Brain microvascular endothelial cell (primary cell): ENCODE measurements at places on chromosomes 12 and 14.

DNA sequence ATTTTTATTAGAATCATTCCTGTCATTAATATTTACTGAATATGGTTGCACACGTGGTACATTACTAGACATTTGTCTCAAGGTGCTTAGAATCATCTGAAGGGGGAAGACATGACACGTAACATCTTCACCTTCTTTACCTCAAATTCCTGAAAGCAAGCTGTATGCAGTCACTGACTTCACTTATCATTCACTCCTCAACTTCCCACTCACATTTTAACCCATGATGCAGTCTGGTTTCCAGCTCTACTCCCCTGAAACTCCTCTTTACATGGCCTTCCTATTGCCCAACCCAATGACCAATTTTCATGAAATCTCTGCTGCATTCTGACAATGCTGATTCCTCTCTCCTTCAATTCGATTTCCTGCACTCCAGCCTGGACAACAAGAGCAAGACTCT, 5.8 kb upstream of the PSMC6 start:
- no peak for DNase-seq

DNA sequence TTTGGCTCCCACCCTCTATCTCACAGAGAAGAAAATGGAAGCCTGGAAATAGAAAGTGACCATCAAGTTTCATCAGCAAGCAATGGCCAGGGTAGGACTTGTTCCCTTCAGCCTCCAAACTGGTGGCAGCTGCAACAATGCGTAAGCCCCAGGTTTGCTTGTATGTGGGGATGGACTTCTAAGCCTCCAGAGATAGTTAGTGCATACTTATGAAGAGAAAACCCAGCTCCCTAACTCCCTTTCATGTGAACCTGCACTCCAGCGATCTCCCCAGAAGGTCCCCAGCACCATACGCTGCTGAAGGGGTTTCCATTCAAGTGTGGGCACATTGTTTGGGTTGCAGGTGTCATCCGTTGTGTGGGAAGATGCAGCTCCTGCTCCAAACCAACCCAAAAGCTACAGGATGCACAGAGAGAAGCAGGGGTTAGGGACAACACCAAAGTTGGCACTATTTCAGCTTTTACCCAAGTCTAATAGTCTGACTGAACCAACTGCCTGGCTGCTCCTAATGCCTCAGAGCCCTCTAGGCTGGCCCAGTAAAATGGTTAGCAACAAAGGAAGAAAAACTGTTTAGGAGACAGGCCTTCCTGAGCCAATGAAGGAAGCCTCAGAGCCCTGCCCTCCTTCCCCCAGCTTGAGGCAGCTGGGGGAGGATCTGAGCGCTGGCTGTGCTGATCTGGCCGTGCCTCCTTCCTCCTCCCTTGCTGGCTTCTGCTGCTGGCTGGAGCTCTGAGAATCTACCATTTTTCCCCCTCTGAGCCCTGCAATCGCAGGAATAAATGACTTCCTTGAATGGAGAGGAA, 12.3 kb downstream of the ZFP36L1 start:
- DNase-seq = no peak

DNA sequence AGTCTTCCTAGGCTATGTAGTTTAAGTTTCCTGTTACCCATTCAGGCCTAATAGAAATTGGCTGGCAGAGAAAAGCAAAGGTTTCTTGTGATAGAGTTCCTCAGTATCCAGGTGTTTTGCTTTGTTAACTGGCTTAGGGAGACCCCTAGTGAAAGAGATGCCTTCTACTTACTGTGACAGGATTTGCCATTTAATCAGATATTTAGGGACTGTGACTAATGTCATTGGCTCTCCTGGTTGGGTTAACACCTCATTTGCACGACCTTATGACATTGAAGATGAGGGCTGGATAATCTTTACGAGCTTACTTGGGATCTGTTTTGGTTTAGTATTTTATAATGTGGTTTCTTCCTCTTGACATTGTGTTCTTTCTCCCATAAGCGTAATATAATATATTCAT, 5.8 kb downstream of the MON2 start:
- no peak for DNase-seq

GRCh38 chr12:69835081-69835480, 10.1 kb downstream of the MYRFL start:
- DNase-seq = no peak
